Activated CD8-positive, alpha-beta memory T cell treated with anti-CD3 and anti-CD28 coated beads, Interleukin-2, amount 10 ng/mL, durations not matched to agents 7 days and 5 days (primary cell): ENCODE measurements at places on chromosomes 2 and 18.
A peak's percentile ranks its signal among the peaks of the same experiment; 100 is the strongest.

DNA sequence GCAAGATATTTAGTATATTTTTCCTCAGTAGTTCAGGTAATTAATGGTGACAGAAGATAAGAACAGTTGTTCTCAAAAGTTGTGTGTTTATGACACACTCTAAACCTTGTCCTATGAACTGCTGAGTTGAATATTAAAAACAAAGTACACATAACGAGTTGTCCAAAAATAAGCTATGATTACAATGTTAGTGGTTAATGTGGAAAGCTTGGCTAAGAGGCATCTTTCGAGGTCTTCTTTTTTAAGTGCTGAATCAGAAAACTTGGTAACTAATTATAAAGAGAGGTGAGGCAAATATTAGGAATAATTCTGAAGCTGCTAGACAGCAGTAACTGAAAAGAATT, 1088.7 kb downstream of the SUCLG1 start:
- no peak for DNase-seq

DNA sequence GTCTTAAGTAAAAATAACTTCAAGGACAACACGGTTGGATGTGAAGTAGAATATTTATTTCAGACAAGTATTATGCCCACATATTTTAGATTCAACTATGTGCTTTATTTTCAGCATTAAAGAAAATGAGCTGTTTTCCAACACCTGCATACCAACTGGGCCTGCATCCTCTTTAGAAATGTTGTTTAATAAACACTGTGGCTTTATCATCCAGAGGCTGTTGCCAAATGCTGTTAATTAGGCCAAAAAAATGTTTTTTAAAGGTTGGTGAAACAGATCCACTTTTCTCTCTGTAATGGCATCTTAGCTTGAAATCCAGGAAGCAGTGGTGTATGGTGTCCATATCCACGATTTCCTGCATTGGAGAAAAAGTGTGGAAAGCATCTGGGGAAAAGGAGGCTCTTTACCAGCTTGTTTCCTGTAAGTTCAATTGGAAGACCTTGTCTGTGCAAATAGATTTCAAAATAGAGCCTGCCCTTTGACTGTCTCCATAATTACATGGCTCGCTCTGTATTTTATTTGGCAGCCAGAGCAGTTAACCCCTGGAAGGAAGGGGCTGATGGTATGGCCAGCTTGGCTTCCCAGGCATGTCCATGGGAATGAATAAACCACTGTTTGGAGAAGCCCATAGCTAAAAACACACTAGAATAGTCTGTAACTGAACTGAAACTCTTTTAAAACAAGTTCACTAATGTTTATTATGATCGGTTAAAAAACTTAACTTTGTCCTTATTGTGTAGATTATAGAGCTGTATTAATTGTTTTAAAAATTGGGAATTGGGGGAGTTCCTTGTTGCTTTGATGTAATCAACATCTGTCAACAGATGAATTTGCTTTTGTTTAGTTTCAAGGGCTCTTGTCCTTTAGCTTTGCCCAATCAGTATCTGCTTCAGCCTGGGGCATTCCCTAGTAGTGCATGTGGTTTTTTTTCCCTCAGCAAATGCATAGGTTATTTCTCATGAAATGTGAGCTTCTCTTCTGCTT, 33.0 kb upstream of the DLX1 start:
- no peak for DNase-seq

DNA sequence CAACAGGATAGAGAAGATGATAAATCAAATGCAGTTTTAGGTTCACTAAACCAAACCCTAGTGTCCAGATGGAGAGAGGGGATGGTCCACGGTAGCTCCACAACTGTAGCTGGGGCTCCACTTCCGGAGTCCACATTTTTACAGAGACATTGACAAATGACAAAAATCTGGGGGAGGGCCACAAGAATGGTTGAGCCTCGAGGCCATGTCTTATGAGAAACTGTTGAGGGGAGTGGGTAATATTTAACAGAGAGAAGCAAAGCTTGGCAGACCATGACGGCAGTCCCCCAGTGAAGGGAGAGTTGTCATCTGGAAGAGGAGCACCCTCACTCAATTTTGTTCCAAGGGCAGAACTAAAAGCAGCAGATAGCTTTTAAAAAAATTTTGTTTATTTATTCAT, 17.6 kb upstream of the EPHA4 start:
- no peak for DNase-seq

GRCh38 chr18:71986351-71987050, 557.6 kb downstream of the CBLN2 start:
- DNase-seq: no peak

GRCh38 chr2:148796735-148797512, 78.1 kb upstream of the KIF5C start:
- no peak for DNase-seq

DNA sequence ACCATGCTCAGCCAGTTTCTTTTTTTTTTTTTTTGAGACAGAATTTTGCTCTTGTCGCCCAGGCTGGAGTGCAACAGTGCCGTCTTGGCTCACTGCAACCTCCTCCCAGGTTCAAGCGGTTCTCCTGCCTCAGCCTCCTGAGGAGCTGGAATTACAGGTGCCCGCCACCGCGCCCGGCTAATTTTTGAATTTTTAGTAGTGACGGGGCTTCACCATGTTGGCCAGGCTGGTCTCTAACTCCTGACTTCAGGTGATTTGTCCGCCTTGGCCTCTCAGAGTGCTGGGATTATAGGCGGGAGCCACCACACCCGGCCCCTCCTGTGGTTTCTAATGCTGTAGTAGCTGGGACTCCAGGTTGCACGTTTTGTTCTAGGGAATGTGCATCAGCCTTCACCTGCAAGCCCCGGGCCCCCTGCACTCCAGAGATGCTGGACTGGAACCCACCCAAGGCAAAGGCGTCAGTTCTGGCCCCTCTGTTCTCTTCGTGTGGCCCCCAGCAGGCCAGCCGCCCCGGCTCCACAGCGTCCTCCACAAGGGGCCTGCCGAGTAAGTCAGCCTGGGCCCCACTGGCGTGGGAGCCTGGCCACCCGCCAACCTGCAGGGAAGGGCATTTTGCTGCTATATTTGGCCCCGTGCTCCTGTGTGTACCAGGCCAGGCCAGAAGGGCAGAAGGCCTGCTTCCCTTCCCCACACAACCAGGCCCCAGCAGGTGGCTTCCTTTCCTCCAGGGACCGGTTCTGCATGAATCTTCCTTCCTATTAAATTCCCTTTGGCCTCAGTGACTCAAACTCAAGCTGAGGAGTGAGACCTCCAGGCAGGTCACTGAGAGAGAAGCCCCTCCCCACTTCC, 25.7 kb upstream of the B3GNT7 start:
- no peak for DNase-seq

DNA sequence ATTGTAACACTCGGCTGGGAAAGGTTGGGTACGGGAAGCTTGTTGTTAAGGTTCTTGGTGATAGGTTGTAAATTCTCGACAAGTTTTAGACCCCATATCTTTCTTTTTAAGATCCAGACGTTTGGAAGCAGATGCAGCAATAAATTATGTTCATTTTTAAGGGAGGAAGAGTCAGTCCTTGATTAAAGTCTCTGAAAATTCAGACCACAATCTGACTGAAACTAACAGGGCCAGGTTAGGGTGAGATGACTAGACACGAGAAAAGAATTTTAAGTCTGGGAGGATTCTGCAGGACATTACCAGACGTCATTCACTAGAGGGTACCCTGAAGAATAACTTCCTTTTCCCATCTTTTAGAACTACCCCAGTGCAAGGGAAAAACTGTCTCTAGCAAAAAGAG, 16.1 kb downstream of the WIPF1 start:
- DNase-seq: no peak

GRCh38 chr2:67566958-67567635, 170.0 kb downstream of the ETAA1 start:
- DNase-seq: no peak

GRCh38 chr2:168330624-168331423, 83.4 kb upstream of the STK39 start:
- no peak for DNase-seq

DNA sequence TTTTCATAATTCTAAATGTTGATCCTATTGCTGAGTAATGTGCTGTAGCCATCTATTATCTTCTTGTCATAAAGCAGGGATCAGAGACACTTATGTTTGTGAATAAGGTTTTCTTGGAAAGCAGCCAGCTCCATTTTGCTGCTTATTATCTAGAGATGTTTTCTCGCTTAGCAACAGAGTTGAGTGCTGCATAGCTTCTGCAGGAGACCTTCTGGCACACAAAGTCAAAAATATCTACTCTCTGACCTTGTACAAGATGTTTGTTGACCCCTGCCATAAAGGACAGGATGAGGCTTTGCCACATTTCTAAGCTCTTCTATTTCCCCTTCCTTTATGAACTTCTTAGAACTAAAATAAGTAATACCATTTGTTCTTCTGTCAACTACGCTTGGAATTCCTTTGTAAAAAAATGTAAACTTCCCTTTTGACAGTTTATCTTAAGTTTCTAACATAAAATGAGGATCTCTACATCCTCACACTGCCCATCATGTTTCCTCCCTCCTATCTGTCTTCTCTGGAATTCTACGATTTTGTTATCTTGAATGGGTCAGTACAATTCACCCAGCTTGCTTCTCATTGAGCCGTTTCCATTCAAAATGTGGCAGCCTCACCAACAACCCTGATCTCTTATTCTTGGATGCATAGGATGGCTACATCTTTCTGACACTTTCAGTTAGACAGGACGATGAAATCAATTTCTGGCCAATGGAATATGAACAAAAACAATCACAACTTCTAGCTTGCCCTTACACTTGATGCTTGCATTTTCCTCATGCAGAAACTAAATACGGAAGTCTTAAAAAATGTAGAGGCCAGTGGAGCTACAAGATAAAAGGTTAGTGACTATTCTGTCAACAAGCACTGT, 1377.0 kb downstream of the SUCLG1 start:
- no peak for DNase-seq

DNA sequence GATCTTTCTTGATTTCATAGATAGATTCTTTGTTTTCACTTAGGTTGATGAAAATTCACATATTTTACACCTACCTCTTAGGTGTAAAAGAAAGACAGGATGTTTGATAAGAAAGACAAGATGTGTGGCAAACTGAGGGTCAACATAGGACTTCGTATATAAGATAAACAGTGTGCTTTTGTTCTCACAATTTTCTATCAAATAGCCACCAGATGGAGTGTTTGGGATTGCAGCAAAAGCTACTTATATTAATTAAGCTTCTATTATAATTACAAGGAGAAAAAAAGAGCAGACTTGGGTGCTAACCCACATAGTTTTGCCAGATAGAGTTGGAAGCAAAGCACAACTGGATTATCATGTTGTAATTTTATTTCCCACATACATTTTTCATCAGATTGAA, 232.9 kb downstream of the CDH7 start:
- DNase-seq: no peak

GRCh38 chr18:55515941-55516710, 71.9 kb downstream of the TCF4 start:
- no peak for DNase-seq

DNA sequence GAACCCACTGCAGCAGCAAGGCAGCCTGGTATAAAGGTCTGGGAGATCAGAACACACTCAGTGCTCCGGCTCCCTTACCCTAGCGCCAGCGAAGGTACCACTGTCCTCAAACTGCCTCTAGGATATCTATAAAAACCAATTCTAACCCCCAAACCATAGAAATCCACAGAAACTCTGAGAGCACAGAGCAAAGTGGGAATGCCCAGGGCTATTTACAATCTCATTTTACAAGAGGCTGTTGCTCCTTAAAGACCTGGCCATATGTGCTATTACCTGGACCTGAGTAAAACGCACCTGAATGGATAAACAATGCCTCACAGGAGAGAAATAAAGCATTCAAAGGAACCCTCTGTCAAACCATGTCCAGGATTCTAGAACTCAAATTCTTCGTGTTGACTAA, 4.3 kb downstream of the STK39 start:
- no peak for DNase-seq

DNA sequence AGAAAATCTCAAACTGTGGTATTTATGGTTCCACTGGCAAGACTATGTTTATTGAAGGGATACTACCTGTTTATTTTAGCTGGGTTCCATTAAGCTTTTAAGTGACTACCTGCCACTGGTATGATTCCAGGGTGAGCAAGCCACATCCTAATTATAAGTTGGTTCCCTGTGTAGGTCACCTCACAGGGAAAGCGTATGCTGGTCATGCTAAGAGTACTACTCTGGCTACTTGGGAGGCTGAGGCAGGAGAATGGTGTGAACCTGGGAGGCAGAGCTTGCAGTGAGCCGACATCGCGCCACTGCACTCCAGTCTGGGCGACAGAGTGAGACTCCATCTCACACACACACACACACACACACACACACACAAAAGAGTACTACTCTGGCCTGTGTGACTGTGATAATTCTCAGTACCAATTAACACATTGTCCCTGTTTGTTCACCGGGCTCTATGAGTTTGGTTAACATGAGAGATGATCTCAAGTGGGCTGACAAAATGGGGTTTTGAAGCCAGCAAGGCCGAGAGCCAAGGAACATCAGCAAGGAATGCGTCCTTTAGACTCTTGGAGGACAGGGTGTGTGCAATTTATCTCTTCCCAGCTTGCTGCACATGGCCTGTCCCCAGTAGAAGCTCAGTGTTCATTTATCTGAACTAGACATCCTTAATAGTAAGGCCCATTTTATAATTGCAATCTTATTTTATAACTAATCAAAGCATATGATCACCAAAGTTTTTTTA, 15.2 kb upstream of the ITSN2 start:
- no peak for DNase-seq

DNA sequence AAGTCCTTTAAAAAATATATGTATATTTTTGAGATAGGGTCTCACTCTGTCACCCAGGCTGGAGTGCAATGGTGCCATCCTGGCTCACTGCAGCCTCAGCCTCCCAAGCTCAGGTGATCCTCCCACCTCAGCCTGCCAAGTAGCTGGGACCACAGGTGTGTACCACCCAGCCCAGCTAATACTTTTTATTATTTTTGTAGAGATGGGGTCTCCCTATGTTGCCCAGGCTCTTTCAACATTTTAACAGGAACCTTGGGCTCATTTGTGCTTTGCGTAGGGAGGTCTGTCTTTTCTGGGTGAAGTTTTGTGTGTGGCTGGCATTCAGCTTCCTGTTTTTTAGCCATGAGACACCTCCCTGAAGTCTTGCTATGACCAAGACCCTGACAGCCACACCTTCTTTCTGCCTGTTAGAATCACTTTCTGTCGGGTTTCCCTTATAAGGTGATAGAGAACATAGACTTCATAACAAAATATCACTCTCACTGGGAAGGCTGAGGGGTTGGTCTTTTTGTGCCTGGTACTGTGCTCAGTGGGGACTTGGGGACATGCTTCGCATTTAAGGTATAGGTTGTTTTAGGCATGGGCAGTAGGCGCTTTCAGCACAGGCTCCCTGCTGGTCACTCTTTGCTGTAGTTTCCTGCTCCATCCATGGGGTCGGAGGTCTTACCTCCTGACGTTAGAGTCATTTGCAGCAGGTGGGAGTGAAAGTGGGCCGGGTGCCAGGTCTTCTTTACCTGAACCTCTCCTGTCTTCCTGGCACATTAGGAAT, 3.4 kb downstream of the RAB31 start:
- DNase-seq: peak; percentile 55

GRCh38 chr2:224969633-224970260, 72.5 kb downstream of the DOCK10 start:
- no peak for DNase-seq
